PC-3 (cell line): ENCODE measurements at places on chromosomes 7 and 10. TPM values are rescaled to one million over a fixed set of nuclear protein-coding genes. Genes with fewer than 3 reads are reported as not detected.
A peak's percentile ranks its signal among the peaks of the same experiment; 100 is the strongest.

DNA sequence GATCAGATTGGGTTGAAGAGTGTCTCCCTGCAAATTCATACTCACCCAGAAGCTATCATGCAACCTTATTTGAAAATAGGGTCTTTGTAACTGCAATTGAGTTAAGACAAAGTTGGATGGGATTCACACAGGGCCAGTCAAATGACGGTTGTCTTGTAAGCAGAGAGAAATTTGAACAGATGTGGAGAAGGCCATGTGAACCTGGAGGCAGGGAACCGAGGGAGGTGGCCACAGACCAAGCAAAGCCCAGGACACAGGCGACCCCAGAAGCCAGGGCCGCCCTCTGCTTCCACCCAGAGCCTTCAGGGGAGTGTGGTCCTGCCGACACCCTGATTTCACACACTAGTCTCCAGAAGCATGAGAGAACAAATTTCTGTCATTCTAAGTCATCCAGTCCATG lies 140.8 kb downstream of the SFMBT2 start:
- no peak for DNase-seq

DNA sequence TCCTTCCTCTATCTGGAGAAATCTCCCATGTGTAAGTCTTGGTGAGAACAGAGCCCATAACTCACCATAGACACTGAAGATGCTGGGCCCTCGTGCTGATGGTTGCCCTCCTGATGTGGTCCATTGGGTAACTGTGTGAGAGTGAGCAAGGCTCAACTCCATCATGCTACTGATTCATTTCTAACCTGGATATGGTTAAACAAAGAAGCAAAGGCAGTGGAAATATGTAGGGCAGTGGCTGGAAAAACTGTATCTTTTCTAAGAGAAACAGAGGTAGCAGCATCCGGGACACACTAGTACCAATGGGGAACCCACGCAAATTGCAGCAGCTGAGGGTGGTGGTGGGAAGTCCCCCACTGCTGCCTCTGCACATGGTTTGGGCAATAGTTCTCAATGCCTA lies 221.7 kb downstream of the KLF6 start:
- DNase-seq = no peak

DNA sequence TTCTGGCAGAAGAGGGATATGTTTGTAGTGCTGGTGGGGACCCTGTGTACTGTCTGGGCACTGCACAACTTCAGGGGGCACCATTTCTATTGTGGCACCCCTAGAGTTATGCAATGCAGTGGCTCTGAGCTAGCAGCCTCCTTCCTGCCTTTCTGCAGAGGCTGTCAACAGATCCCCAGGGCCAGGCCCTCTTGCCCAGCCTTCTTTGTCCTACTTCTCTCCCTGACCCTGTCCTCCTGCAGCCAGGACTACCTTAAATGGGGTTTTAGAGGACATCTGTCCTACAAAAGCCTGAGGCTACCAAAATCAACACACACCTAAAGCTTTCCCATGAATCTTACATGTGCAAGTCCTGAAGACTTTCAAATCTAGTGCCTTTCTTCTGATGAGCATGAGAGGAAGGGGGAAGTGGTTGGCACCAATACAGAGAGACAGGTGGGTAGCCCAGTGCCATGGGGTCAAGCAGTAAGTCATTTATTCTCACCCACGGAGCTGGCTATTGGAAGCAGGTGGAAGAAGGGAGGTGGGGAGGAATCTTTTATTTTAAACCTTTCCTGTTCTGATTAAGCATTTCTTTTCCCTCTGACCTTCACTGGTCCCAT lies 2.4 kb downstream of the SPOCK2 start:
- no peak for DNase-seq

GRCh38 chr7:52053525-52053924 lies 736.9 kb upstream of the COBL start:
- no peak for DNase-seq

GRCh38 chr10:124109261-124109660 lies 15.9 kb upstream of the CHST15 start:
- peak; percentile 45 for DNase-seq

DNA sequence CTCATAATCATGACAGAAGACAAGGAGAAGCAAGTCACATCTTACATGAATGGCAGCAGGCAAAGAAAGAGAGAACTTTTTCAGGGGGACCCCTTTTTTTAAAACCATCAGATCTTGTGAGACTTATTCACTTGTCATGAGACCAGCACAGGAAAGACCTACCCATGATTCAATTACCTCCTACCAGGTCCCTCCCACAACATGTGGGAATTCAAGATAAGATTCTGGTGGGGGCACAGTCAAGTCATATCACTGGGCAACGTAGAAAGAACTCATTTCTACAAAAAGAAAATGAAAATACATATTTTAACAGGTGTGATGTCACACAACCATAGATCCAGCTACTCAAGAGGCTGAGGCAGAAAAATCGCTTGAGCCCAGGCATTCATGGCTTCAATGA lies 304.1 kb downstream of the IPMK start:
- no peak for DNase-seq

- no peak for DNase-seq
These were observed at the start of gene GRID2IP for GRCh38 chr7:6551016-6551511. Gene GRID2IP (minus strand): TSS chr7:6551461. CDS start chr7:6551436, 25 bp downstream.

- DNase-seq = no peak
These were observed 255.6 kb downstream of the ZEB1 start for GRCh38 chr10:31574577-31574976.

DNA sequence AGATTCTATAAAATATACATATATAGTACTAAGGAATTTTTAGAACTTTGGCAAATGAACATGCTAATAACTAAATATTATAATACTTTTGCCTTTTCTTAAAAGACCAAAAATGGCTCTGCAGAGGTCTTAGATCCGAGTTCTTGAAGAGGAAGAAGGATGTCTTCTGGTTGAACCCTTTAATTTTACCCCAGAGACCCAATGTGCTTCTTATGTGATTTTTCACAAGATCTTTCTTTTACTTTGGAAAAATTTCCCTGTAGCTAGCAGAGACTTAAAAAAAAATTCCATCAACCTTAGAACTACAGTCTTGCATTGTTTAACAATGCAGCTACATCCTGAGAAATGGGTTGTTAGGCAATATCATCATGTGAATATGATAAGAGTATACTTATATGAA lies 663.2 kb downstream of the PARD3 start:
- DNase-seq = no peak

DNA sequence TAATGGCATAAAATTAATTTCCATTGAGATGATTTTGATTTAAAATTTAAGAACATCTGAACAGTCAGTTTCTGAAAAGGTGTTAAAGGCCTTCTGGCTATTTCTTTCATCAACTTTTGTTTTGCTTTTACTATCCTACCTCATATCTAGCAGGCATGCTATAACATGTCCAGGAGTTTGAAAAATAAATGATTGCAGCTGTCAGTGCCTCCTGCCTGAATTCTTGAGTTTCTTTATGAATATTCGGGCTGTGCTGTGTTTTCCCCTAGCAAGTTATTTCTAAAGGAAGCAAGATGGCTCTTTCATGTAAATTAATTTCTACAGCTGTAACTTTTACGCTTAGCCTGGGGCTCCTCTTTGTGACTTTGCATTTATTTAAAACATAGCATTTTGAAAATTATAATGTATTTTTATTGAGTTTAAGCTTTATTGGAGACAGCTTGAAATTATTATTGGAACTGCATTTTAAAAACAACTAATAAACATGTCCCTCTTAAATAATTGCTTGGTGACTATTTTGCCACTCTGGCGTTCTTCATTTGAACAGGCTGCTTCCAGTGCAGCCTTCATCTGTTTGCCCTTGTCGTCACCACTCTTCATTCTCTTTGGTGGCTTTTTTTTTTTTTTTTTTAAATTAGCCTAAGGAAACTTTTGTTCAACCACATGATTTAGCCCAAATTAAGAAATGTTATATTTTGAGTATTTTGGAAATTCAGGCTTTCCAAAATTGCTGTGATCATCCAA lies 1083.4 kb upstream of the LRRN3 start:
- DNase-seq = no peak

DNA sequence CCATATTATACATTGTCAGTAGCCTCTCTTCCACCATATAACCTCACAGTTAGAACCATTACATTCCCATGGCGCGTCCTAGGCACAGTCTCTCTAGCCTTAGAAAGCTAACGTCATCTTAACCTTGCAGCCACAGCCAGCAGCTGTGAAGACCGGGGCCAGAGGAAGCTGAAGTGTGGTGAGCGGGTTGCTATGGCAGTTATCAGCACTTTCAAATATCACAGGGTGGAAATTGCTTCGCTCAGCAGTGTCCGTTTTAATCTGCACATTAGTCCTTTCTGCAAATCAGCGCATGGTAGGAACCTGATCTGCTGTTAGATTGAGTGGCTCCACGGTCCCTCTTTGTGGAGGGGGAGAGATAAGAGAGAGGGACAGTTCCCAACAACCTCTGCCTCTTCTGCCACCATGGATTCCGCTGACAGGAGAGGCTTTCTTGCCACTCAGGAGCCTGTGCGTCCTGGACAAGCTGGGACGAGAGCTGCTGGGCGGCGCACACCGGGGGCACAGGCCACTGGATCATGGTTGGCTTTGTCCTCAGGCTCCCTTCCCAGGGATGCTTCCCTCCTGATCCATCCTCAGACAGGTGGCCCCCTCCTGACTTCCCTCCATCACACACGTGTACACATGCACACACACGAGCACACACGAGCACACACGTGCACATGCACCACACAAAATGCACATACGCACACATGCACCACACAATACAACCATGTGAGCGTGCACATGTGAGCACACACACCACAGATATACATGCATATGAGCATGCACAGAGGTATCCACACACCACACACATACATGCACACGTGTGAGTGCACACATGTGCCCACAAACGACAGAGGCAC lies 93.8 kb downstream of the WDR37 start:
- DNase-seq = no peak

GRCh38 chr7:38171623-38172391 lies 6.2 kb upstream of the STARD3NL start:
- no peak for DNase-seq

- no peak for DNase-seq
These were observed 106.2 kb upstream of the CACNA2D1 start for GRCh38 chr7:82549616-82550285.

DNA sequence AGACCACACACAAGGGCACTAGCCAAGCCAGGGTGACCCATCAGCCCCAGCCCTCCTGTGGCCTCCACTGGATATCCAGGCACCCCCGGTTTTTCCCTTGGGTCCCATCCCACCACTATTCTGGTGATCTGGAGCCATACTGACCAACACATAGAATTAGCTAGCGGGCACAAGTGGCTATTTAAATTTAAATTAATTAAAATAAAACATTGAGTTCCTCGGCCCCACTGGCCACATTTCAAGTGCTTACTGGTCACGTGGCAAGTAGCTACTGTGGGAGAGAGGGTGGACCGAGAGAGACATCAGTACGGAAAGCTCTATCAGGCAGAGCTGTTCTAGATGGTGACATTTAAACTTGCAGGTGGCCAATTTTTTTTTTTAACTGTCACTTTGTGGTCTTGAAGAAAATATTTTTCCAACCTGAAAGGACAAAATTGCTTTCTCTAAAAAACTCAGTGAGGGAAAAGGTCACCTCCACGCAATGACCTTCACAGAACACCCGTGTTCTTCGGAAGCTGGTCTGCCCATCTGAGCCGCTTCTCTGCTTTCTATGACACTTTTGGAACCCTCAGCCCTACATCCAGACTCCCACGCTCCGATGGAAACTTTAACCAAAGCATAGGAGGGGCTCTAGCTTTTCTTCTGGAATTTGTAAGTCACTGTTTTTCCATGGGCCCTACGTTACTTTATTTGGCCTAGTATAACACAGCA lies 30.0 kb downstream of the HIPK2 start:
- no peak for DNase-seq

- DNase-seq = no peak
These were observed 304.9 kb downstream of the IPMK start for GRCh38 chr10:57962839-57963238.

- peak; percentile 34 for DNase-seq
These were observed 151.4 kb downstream of the CDH23 start for GRCh38 chr10:71547876-71548846.

DNA sequence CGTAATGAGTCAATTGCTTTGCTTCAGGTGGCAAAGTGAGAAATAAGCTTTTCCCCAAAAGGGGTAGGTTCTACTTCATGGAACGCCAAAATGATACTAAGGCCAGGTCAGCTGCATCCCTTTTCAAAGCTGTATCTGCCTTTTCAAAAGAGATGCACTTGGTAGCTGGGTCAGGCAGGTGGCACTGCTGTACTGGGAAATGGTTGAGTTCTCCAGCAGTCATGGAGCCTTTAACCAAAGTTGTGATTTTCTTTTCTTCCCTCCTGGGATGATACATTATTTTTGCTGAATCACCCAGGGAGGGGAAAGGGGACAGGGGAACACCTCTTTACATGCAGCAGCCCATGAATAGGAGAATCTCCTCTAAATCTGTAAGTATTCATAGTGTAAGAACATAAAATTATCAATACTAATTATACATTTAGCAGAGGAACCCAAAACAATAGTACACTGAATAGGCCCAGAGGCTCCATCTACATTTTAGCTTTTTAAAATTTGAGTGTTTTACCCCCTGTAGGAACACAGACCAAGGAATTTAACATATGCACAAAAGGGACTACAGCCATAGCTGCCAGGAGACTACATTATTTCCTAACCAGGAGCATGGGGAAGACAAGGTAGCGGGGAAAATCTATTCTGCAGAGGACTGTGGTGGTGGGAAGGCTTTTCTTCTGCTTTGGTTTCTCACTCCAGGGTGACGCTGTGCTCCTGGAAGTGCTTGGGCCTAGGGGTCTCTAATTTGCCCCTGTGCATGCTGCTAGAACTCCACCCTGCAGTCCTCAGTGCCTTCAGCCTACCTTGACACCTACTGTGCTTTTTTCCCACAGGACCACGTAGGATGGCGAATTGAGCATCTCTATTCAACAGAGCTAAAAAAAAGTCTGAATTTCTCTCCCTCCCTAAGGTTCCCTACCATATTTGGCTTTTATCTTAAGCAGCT lies 6.4 kb upstream of the GPR22 start:
- peak; percentile 80 for DNase-seq

- peak; percentile 40 for DNase-seq
These were observed 15.0 kb upstream of the GFRA1 start for GRCh38 chr10:116287906-116288501.

- DNase-seq = peak; percentile 8
These were observed 101.4 kb upstream of the GLI3 start for GRCh38 chr7:42338231-42338915.

ANKRD2 gene
- total RNA-seq = 1.7 and 1.8 TPM in 2 replicates

SMURF1 gene
- total RNA-seq = 30.2 and 32.3 TPM in 2 replicates

TRRAP gene
- 17.7 and 27.1 TPM in 2 replicates for total RNA-seq

CTAGE4 gene
- total RNA-seq = 1.4 and 1.6 TPM in 2 replicates

CLCN1 gene
- total RNA-seq = 0.55 and 0.69 TPM in 2 replicates

LIPM gene
- total RNA-seq = not detected in 2 replicates

DRGX gene
- total RNA-seq = 0.12 and 0.33 TPM in 2 replicates

PON3 gene
- total RNA-seq = not detected in 2 replicates

TEX47 gene
- not detected in 2 replicates for total RNA-seq

RNF148 gene
- total RNA-seq = 0.52 and 2.0 TPM in 2 replicates

LRRD1 gene
- total RNA-seq = not detected in 2 replicates
